ENCODE measurements at places on chromosomes 4 and X.
A peak's percentile ranks its signal among the peaks of the same experiment; 100 is the strongest.

GRCh38 chr4:11338956-11339782 is 89.5 kb downstream of the HS3ST1 start:
- peak; percentile 27 for DNase-seq

- DNase-seq, result no peak
These were observed 42.4 kb downstream of the PPP3CA start for GRCh38 chr4:101304916-101305315.

DNA sequence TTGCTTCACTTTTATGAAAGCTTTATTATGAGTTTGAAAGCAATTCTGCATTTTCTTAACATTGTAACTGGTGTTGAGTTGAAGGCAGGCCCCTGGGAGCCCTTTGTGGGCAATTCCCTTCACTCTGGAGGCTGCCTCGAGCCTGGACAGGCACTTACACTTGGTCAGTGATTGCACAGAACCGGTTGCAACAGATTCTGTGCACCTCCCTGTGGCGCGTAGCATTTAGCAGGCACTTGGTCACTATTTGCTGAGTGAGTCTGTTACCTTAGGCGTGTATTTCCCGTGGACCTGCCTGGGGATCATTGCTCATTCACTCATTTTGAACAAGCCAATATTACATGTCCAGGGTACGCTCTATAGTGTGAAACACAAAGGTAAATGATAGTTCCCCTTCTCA is 80.4 kb downstream of the PTTG2 start:
- DNase-seq, result no peak

GRCh38 chr4:80803337-80803736 is 227.2 kb upstream of the BMP3 start:
- no peak for DNase-seq

DNA sequence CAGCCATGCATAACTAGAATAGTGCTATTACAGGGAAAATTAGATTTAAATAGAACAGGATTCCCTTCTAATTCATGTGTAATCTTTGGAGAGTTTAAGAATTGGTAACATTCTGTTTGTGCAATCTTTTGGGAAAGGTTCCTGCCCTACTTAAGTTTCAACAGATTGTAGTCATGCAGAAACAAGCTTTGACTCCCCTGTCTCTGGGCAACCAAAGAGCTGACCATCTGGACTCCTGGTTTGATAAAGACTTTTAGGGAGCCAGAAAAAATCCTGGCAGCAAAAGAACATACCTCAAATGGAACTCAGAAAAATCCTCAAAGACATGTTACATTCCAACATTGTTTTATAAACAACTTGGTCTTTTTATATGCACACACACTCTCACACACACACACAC is 191.1 kb upstream of the NEIL3 start:
- no peak for DNase-seq

GRCh38 chrX:73213734-73214425 is 771 bp downstream of the NAP1L2 start:
- DNase-seq, result no peak

DNA sequence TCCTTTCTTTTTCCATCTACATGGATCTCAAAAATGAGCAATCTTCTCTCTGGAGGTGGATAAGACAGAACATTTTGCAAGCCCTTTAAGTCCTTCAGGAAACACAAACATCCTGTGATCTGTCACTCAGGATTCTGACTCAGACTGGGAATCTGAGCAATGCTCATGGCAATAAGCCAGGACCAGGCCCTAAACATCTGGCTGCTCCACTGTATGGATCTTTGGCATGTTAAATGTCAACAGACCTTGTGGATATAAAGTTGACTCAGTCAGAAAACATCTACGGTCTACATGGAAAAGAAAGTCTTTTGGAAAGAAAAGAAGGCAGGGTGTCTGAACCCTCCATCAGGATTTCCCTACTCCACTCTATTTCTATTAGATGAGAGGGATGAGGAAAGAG is 17.8 kb upstream of the CHIC2 start:
- DNase-seq, result no peak

- no peak for DNase-seq
These were observed 910.3 kb upstream of the LCORL start for GRCh38 chr4:18931643-18932377.

- no peak for DNase-seq
These were observed 89.0 kb upstream of the LIMCH1 start for GRCh38 chr4:41448934-41449333.

- no peak for DNase-seq
These were observed 98.8 kb downstream of the CDS1 start for GRCh38 chr4:84681486-84682274.

DNA sequence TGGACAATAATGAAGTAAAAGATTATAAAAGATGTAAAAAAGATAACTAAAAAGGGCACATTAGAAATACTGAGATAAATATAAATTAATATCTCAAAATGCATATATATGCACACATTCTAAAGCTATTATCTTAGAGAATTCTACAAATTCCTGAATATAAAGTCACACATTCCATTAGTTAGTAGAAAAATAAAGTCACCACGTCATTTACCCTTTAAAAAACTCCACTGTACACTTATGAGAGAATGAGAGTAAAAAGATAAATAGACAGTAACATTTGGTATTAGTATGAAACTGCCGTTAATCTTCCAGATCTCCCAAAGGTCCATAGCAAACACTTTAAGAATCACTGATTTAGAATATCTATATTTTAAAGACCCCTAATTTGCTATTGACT is 67.2 kb upstream of the IL15 start:
- no peak for DNase-seq

DNA sequence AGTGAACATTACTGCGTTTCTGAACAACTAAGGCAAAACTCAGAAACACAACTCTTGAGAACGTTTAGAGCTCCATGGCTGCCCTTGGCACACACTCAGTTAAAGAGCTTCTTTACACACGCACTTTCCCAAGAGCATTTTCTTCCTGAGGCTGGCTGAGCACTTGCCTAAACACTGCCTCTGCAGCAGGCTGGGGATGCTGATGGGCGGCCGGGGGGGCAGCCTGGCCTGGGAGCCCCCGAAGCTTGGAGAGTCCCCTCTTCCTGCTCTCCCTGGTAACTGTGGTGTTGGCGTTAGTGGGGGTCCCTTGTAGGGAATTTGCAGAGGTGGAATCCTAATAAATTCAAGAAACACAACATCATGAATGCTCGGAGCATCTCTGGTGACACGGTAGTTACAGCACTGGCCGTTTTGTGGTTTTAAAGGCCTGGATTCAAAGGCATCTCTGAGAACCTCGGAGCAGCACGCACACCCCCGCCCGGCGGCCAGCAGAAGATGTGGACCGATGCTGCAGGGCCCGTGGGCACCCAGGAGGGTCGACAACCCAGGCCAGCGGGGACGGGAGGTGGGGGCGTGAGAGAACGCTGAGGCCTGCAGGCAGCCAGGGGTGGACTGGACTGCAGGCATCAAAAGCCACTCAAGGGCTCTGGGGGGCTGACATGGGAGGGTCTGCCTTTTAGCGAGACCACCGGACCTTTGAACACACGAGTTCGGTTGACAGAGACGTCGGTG is 45.4 kb downstream of the FGFRL1 start:
- DNase-seq, result no peak

- no peak for DNase-seq
These were observed 8.2 kb upstream of the CNOT6L start for GRCh38 chr4:77827343-77827742.

DNA sequence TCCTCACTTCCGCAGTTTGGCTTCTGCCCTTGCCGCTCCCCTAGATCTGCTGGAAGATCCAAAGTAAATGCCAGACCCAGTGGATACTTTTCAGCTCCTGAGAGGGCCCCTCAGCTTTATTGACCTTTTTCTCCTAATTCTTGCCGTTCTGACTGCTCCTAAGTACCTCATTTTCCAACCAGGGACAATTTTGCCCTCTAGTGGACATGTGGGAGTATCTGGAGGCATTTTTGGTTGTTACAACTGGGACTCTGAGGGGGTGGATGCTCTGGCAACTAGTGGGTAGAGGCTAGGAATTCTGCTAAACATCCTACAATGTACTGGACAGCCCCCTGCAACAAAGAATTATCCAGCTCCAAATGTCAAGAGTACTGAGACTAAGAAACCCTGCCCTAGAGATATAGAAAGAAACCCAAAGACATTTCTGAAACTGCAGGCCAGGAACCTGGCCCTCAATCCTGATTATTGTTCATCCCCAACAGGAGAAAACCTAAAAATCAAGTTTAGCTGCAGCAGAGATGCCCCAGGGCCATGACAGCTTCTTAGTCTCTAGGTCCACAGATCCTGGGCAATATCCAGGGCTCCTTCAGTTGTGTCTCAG is 3.4 kb downstream of the TEX13B start:
- DNase-seq, result no peak

- DNase-seq, result peak; percentile 26
These were observed 44.7 kb downstream of the PRPS1 start for GRCh38 chrX:107672955-107673378.

GRCh38 chrX:16914058-16914457 is 32.4 kb upstream of the REPS2 start:
- DNase-seq, result no peak

DNA sequence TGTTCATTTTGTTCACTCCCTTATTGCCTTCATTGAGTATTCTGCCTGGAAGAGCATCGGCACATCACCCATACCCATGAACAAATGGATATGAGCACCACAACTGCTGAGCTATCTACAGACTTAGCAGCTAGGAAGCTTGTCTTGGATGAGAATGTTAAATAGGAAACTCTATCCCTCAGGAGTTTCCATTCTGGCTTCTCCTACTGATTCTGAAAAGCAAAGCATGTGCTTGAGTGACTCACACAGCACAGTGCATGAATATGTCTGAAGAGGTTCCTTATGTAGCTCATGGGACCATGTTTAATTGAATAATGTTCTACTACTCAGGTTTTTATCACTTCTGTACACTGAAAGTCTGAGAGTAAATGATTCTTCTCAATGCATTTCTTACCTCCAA is 57.3 kb upstream of the MXRA5 start:
- no peak for DNase-seq

DNA sequence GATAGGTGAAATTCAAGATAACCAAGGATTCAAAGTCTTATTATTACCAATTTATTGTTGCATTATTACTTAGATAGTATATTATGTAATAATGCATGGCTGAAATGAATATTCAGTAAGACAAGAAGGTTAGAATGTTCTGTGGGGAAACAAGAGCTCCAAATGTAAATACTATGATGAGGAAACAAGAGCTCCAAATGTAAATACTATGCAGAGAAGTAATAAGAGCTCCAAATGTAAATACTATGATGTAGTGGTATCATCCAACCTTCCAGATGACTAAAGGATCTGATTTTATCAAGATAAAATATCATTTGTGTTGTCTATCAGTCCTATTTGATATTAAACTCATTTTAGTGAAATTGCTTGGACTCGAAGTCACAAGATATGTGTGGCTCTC is 82.2 kb upstream of the PCDH18 start:
- peak; percentile 8 for DNase-seq

- DNase-seq, result no peak
These were observed 19.6 kb downstream of the VAMP7 start for GRCh38 chrX:155900765-155901164.

GRCh38 chrX:112761242-112762207 is 79.1 kb downstream of the AMOT start:
- no peak for DNase-seq

DNA sequence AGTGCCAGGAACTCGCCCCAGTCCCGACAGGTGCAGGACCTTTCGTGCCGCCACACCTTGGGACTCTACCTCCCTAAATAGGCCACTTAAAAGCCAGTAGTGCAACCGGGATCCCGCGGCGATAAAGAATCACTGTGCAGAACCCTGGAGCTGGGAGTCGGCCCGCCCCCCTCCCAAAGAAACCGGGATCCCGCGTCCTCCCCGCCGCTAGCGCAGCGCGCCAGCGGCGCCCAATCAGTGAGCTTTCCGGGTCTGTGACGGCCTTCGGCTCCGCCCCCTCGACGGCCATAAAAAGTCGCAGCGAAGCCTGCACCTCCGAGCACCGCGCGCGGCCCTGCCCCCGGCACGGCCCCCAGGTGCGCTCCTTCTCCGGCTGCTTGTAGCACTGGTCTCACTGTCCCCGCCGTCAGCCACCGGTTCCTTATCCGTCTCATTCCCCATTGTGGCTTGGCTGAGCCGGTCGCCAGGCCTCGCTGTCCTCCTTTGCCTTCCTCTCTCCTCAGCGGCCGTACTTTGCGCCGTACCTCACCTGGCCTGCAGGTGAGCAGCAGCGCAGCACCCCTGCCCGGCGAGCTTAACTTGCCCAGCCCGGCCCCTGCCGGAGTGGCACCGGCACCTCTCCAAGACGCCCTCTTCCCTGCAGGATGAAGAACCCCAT is at the start of gene LRAT:
TSS of gene LRAT (plus strand) at position 318 of the 658 bp plus-strand sequence. CDS start at position 645, 327 bp downstream.
- DNase-seq, result peak; percentile 52

DNA sequence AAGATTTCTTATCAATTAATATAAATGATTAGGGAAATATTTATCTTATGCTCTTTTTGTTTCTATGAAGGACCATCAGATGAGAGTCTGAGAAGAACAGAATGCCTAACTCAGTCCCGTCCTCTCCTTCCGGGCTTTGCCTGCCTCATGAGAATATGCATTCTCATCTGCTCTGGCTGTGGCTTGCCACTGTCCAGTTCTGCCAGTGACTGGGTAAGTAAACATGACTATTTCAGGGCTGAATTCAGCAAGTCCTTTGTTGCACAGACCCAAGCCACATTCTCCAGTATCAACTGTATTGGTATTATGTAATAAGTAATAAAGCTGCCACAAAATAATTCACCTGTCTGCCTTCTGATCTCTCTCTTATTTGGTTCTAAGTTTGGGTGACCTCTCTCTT is 110.7 kb downstream of the WDFY3 start:
- no peak for DNase-seq

- DNase-seq, result no peak
These were observed 129.0 kb downstream of the AFF2 start for GRCh38 chrX:148629434-148629833.

DNA sequence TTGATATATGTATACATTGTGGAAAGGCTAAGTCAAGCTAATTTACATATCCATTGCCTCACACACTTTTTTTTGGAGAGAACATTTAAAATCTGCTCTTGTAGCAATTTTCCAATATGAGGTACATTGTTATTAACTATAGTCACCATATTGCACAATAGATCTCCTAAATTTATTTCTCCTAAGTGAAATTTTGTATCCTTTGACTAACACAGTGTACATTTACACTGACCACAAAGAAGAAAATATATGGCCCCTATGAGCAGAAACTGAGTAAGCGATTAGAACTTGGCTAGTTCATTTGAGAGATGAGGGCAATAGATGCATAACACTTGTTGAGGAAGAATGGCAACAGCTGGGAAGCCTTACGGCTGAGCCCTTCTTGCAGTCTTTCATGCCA is 20.3 kb upstream of the GUCY1B1 start:
- DNase-seq, result no peak

GRCh38 chr4:67701517-67701850 is 529 bp upstream of the UBA6 start:
- DNase-seq, result no peak

GRCh38 chrX:9471571-9471985 is 6.7 kb downstream of the TBL1X start:
- DNase-seq, result no peak
